ENCODE measurements at places on chromosomes 6 and 20. TPM values are rescaled to one million over a fixed set of nuclear protein-coding genes. Genes with fewer than 3 reads are reported as not detected.

DNA sequence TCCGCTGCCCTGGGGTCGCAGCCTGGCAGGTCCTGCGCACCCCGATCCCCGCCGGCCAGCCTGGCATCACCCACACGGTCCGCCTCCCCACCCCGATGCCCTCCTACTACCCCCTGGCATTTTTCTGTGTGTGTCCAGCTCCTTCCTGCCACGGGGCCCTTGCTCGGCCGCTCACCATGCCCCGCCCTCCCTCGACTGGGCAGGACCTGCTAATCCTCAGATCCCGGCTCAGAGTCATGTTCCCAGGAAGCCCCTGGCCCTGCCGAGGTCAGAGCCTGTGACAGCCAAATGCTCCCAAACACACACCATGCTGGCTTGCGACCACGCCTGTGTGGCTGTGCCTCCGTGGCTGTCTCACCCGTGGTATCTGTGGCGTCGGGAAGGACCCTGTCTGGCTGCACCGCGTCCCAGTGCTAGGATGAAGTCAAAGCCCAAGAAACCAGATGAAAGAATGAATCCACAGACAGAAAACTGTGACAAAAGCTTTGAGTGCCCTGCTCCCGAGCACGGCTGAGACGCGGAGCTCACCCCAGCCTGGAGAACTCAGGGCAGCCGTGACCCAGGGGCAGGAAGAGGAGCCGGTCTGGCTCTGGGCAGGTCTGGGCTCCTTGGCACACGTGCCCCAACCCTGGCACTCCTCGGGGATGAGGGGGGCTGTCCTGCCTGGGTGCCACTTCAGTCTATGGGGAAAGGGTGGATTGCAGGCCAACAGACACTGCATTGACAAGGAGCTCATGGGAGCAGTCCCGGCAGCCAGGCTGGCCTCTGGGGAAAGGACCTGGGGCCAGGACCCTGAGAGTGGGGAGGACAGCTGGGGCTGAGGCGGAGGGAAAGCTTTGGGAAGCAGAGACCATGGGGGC, 20.8 kb upstream of the SLCO4A1 start:
- H3K4me3 ChIP-seq, result no peak overlapping the region
- peaks cover 42% of the 10 kb centered on the region for H3K4me1 ChIP-seq
- H3K27ac ChIP-seq, result peak overlapping the region; percentile 58
- no peaks in the 10 kb centered on the region for H3K36me3 ChIP-seq

GRCh38 chr6:32551410-32551809, 21.3 kb upstream of the HLA-DRB5 start:
- no peak for DNase-seq
- H3K27ac ChIP-seq, result no peak overlapping the region
- H3K4me1 ChIP-seq, result peaks cover 2% of the 10 kb centered on the region
- H3K4me3 ChIP-seq, result no peak overlapping the region
- H3K27me3 ChIP-seq, result no peaks in the 10 kb centered on the region

DNA sequence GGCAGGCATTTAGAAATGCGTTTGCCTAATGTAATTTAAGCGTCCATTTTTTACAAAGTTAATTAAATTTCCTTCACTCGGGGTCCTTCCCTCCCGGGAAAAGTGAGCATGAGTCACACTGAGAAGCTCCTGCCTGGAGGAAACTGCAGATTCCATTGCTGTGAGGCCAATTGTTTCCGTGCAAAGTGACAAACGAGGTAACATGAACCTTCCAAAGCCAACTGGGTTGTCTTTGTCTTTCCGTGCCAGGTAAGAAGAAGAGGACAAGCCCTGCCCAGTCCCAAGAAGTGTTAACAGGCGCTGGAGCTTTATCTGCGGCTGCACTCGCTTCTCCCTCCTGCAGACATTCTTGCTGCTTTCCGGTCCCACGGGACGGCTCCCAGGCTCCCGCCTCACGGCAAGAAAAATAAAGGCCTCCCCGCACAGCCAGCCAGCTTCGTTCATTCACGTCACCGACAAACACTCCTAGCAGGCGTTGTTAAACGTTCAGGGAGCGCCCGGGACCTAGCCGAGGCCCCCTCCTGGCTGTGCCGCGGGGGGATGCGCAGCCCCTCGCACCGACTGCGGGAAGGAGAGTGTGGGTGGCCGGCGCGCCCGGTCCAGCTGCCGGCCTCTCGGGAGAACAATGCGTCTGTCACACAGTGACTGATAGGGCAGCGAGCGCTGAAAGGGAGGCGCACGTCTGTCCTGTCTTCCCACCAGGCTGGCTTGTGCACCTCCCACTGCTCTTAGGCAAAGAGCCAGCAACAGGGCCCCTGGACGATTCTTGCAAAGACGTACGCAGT, 61.5 kb upstream of the HDDC2 start:
- DNase-seq, result no peak
- H3K27ac ChIP-seq, result no peak overlapping the region
- no peaks in the 10 kb centered on the region for H3K36me3 ChIP-seq
- no peak overlapping the region for H3K4me3 ChIP-seq

GRCh38 chr6:65938000-65938399, 231.0 kb upstream of the EYS start:
- no peak for DNase-seq
- H3K27me3 ChIP-seq, result no peaks in the 10 kb centered on the region
- H3K4me3 ChIP-seq, result no peak overlapping the region

DNA sequence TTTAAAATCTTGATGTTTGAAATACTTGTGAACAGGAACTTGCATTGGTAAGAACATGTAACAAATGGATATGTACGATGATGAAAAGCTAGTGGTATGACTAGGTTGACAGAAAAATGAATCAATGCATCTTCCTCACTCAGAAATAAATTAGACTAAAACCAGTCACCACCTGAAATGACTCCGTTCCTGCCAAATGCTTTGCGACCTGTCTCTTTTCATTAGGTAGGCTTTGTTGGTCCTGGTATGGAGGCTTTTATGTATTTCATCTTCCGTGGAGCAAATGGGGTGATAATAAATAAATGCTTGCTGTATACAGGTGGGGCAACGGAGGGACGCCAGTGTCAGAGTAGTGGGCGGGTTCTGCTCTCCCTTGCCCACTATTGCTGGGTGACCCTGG, 17.1 kb upstream of the ULBP3 start:
- H3K36me3 ChIP-seq, result no peaks in the 10 kb centered on the region
- no peak for DNase-seq
- H3K27ac ChIP-seq, result no peak overlapping the region
- H3K4me1 ChIP-seq, result no peaks in the 10 kb centered on the region

DNA sequence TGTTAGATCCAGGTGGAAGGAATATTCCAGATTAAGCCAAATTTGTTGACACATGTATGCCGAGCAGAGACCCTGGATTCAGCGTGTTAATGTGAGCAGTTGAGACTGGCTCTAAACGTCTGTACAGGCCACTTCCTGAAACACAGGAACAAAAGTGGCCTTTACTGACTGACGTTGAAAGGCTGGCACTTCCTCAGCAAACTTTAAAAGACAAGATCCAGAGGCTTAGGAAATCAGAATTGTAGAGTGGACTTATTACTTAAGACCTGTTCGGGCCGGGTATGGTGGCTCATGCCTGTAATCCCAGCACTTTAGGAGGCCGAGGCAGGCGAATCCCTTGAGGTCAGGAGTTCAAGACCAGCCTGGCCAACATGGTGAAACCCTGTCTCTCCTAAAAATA, 125.7 kb upstream of the ARID1B start:
- no peak overlapping the region for H3K4me3 ChIP-seq
- peaks cover 13% of the 10 kb centered on the region for H3K27me3 ChIP-seq
- H3K36me3 ChIP-seq, result no peaks in the 10 kb centered on the region
- peaks cover 15% of the 10 kb centered on the region for H3K4me1 ChIP-seq

GRCh38 chr6:12024699-12025434, 12.8 kb downstream of the HIVEP1 start:
- no peaks in the 10 kb centered on the region for H3K27me3 ChIP-seq
- no peak overlapping the region for H3K4me3 ChIP-seq
- H3K27ac ChIP-seq, result no peak overlapping the region

- no peaks in the 10 kb centered on the region for H3K27me3 ChIP-seq
- H3K27ac ChIP-seq, result no peak overlapping the region
- no peak overlapping the region for H3K4me3 ChIP-seq
- peaks cover 4% of the 10 kb centered on the region for H3K36me3 ChIP-seq
- DNase-seq, result no peak
Observed at GRCh38 chr6:144769142-144769541, 484.0 kb downstream of the UTRN start.

- no peak overlapping the region for H3K27ac ChIP-seq
- peaks cover 18% of the 10 kb centered on the region for H3K27me3 ChIP-seq
- peaks cover 1% of the 10 kb centered on the region for H3K36me3 ChIP-seq
- no peak overlapping the region for H3K4me3 ChIP-seq
Observed at GRCh38 chr6:140774080-140774505, 1358.6 kb upstream of the GJE1 start.

DNA sequence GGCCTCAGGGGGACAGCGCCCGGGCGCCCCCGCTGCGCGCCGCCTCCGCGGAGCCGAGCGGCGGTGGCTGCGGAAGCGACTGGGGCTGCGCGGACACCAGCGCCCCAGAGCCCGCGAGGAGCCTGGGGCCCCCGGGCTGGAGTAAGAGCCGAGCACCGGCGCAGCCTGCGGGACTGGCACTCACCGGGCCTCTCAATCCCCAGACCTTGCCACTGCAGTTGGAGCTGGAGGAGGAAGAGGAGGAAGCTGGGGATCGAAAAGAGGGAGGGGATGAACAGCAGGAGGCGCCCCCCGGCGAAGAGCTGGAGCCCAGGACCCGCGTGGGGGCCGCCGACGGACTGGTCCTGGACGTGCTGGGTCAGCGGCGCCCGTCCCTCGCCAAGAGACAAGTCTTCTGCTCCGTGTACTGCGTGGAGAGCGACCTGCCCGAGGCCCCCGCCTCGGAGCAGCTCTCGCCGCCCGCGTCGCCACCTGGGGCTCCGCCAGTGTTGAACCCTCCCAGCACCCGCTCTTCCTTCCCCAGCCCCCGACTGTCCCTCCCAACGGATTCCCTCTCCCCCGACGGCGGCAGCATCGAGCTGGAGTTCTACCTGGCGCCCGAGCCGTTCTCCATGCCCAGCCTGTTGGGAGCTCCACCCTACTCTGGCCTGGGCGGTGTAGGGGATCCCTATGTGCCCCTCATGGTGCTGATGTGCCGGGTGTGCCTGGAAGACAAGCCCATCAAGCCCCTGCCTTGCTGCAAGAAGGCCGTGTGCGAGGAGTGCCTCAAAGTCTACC, 590 bp downstream of the RNF217 start:
- H3K4me1 ChIP-seq, result peaks cover 17% of the 10 kb centered on the region
- H3K4me3 ChIP-seq, result peak overlapping the region; percentile 44
- peak; percentile 17 for DNase-seq
- H3K27me3 ChIP-seq, result peaks cover 46% of the 10 kb centered on the region

- peak overlapping the region; percentile 29 for H3K27ac ChIP-seq
- H3K36me3 ChIP-seq, result peaks cover 25% of the 10 kb centered on the region
- peaks cover 70% of the 10 kb centered on the region for H3K4me1 ChIP-seq
- H3K27me3 ChIP-seq, result no peaks in the 10 kb centered on the region
- H3K4me3 ChIP-seq, result no peak overlapping the region
Observed at GRCh38 chr6:89985751-89986493, 91.7 kb downstream of the GJA10 start.

DNA sequence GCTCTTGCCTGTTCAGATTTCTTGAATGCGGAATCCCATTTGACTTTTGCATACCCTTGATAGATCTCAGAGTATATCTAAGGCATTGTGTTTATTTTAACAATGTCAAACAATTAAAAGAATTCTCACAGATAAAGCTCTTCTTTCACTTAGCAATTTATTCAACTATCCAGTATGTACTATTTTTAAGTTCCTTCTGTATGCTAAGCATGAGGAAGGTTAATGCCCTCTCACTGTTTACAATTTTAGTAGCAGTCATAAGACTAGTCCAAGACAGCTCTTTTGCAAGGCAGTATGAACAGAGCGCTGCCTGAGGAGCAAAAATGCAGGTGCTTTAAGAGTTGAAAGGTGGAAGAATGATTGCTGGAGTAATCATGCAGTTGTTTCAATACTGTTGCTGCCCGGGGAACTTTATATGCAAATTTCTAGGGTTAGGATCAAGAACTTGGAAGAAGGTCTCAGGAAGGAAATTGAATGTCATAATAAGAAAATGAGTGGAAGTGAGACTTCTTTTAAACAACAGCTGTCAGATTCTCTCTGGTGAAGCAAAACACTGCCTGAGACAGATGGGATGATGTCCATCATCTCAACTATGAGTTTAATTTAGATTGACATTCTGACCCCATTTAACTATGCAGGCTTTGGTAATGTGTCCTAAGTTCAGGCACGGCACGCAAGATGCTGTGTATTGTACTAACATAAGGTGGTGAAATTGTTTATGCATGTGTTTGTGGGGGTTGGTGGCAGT, 1303.5 kb upstream of the CITED2 start:
- no peak for DNase-seq
- no peak overlapping the region for H3K27ac ChIP-seq
- H3K4me1 ChIP-seq, result no peaks in the 10 kb centered on the region
- H3K36me3 ChIP-seq, result no peaks in the 10 kb centered on the region
- peaks cover 3% of the 10 kb centered on the region for H3K27me3 ChIP-seq
- H3K4me3 ChIP-seq, result no peak overlapping the region

- peaks cover 2% of the 10 kb centered on the region for H3K4me1 ChIP-seq
- H3K4me3 ChIP-seq, result no peak overlapping the region
- H3K27me3 ChIP-seq, result no peaks in the 10 kb centered on the region
- no peak for DNase-seq
- H3K27ac ChIP-seq, result no peak overlapping the region
- no peaks in the 10 kb centered on the region for H3K36me3 ChIP-seq
Observed at GRCh38 chr20:16481977-16482376, 91.3 kb downstream of the KIF16B start.

DNA sequence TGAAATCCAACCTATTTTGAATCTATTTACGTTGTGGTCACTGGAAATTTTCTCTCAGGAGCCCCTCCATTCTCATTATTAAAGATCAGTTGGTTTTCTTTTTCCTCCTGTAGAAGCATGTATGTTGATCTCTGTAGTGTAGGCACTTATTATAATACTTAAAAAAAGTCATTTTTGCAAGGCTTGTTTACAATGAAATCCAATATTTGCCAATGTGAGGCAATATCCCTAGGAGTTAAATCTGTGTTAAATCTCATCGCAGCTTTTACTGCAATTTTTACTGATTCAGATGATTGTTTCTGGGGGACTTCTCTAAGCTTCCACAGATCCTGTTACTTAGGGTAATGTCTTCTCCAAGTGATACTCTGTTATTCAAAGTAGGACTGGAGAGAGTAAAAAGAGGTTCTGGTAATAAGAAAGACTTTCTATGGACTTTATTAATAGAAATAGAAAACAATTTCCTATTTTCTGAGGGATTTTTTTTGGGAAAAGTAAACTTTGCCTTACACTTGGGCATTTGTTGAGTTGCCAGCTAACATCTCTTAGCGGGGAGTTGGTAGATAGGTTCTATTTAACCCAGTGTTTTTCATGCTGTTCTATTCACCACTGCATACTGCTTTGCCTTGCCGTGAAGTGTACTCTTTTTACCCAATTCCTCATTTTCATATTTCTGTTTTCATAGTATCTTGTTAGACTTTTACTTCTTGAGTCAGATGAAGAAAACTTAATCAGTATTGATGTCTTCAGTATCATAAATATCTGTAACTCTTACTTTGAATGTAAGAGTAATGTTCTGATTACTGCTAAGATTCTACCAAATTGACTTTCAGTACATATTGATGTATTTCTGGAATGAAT, 48.6 kb downstream of the CDKAL1 start:
- H3K36me3 ChIP-seq, result peaks cover 31% of the 10 kb centered on the region
- DNase-seq, result no peak
- H3K27me3 ChIP-seq, result no peaks in the 10 kb centered on the region
- no peak overlapping the region for H3K4me3 ChIP-seq
- peaks cover 28% of the 10 kb centered on the region for H3K4me1 ChIP-seq
- no peak overlapping the region for H3K27ac ChIP-seq

GRCh38 chr20:53786445-53787267, 193.0 kb upstream of the ZNF217 start:
- H3K4me1 ChIP-seq, result peaks cover 11% of the 10 kb centered on the region
- H3K27ac ChIP-seq, result no peak overlapping the region
- DNase-seq, result no peak
- no peak overlapping the region for H3K4me3 ChIP-seq

The WFDC10B gene
- not detected for total RNA-seq
